Transverse colon (tissue), 4 donors: ENCODE measurements at places on chromosomes 3 and 15. TPM values are rescaled to one million over a fixed set of nuclear protein-coding genes. Genes with fewer than 3 reads are reported as not detected.

DNA sequence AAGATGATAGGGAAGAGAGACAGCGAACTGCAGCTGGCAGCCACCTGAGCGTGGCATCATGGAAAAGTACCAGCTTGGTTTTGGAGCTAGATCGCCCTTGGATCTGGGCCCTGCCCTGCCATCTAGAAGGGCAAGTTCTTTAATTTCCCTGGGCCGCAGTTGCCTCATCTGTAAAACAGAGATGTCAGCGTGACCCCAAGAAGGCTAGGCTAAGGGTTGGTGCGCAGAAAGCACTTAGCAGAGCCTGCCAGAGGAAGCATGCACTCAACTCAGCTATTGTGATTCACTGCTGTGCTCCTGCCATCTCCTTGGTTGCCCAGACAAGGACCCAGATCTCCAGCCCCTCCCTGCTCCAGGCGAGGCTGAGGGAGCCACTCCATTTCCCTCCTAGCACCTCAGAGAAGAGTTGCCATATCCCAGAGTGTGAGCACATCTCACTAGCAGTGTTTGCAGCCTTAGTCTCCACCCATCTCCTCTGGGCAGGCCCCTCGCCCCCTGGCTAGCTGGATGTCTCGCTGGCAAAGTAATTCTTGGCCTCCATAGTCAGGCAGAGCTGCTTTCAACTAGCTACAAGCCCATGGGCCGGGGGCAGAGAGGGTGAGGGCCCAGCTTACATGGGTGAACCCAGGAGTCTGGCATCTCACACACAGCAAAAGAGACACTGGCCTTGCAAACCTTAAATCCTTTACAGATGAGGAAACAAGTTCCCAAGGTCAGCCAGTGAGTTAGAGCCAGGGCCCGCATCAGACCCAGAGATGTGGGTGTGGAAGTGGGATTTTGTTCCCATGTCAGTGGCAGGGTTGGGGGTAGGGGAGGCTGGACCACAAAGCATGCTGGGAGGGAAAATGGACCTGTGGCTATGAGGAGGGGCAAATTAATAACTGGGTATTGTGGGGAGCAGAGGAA is 280.7 kb upstream of the TLE3 start:
- no peak for DNase-seq

GRCh38 chr15:36914960-36915808 is 185.2 kb downstream of the MEIS2 start:
- DNase-seq = no peak

DNA sequence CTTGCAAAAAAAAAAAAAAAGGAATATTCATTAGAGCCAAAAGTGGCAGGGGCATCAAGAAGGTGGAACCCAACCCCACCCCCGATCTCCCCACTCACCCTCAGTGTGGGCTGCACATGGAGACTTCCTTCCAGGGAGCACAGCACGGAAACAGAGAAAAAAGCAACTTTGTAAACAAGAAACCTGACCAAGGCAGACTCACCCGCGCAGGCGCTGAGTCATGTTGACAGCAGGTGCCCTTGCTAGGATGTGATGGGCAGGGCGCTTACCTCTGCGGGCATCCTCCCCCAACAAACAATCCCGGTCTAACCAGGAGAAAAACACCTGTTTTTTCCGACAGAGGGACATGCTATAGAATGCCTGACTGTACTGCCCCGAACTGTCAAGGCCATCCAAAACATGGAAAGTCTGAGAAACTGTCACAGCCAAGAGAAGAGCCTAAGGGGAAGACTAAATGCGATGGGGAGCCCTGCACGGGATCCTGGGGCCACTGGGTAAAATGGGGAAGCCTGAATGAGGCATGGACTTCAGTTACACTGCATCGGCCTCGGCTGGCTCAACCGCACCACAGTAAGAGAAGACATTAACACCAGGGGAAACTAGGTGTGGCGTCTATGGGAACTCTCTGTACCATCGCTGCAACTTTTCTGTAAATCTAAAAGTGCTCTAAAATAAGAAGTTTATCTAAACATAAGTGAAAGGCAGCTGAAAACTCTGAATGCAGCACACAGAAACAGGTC is 66.7 kb upstream of the GATA2 start:
- DNase-seq = no peak

DNA sequence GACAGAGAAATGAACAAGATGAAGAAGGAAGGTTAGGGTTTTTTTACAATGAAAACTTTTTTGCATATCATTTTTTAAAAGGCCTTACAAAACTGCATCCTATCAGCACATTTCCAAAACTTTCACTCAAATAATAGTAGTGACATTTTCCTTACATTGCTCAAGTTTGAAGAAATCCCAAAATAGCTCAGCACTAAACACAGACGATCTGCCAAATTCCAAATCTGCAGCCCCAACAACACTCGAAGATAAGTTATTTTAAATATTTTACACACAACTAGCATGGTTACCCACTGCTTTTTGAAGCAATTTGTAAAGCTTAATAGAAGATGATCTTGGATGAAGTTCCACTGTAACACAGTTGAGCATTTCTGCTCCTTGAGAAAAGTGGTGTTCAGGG is 535.6 kb upstream of the ALCAM start:
- no peak for DNase-seq

DNA sequence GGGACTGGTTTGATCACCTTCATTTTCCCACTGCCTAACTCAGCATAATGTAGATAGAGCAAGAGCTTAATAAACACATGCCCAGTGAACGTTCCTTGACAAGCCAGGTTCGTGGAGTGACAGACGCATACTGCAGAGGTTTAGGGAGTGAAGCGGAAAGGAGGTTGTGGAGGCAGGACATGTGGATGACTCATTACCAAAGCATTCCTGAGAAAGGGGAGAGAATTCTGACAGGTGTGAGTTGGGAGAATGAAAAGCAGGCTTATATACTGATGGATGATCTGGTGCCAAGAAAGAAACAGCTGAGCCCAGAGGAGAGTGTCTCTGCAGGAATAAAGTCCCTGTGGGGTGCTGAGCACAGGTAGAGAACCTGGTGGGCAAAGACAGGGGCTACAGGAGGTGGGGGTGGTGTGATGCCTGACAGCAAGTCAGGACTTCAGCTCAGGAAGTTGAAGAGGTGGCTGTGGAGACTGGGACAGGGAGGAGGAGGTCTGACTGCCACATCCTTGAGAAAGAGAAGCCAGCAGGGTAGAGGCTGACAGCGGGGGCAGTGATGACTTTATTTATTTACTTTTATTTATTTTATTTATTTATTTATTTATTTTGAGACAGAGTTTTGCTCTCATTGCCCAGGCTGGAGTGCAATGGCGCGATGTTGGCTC is 2.4 kb upstream of the RPL29 start:
- DNase-seq = no peak

DNA sequence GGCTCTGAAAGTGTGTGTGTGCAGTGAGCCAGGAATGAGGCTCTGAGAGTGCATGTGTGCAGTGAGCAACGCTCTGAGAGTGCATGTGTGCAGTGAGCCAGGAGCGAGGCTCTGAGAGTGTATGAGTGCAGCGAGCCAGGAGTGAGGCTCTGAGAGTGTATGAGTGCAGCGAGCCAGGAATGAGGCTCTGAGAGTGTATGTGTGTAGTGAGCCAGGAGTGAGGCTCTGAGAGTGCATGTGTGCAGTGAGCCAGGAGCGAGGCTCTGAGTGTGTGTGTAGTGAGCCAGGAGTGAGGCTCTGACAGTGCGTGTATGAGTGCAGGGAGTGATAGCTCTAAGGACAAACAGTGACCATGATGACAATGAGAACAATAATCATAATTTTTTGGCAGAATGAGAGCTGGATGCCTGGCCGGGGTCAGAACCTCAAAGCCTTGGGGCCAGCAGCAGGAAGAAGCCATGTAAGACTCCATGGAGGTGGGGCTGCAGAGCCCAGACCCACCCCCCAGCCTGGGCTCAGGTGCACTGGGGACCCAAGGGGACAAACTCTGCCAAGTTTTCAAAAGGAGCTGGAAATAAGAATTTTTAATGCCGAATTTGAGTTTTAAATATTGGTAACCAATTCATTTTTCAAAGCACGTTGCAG is 85.7 kb upstream of the PRR20G start:
- DNase-seq = no peak

DNA sequence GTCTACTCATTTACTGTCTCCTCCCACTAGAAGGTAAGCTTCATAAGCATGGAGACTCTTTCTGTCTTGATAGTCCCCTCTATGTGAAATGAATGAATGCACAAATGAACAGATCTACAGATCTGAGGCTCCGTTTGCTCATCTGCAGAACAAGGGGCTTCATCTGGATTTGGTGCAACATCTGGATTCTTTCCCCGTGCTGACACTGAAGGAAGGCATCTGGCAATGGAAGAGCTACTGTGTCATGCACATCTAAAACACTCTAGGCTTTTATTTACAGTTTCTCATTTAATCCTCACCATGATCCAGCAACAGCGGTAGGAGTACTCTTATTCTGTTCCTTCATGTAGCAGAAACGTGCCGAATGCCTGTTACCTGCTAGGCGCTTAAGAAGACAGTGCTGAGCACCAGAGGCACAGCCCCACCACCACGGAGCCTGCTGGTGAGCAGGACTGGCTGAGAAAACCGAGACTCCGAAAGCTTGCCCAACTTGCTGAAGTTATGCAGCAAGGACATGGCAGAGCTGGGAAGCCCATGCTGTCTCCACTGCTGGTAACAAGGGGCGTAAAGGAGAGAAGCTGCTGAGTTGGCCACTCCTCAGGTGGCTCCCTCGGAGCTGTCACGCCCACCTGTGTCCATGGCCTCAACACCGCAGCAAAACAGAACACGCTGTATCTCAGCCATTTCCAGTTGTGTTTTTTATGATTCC is 31.1 kb downstream of the LSM3 start:
- no peak for DNase-seq

The ZNF80 gene
- not detected for total RNA-seq

The TRAT1 gene
- total RNA-seq = 2.2 TPM

The ASB14 gene
- not detected for total RNA-seq

The TGM5 gene
- total RNA-seq = not detected

The RETNLB gene
- not detected for total RNA-seq

The INSYN1 gene
- total RNA-seq = 4.5 TPM
